ENCODE measurements at places on chromosomes 5 and 9.
A peak's percentile ranks its signal among the peaks of the same experiment; 100 is the strongest.

DNA sequence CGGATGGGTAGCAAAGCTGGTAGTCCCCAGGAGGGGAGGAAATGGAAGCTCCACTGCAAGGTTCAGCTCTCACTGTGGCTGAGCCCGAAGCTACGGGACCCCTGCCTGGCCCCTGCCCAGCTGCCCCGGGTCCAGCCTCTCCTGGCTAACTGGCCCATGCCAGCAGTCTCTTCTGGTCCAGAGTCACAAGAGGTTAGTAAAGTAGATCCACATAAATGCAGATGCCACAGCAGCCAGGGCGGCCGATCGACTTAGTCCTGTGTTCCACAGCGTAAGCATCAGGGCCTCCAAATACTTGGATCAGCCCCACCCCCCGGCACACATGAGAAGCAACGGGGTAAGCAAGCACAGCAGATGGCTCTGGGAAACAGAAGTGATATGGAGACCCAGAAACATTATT lies 42.1 kb downstream of the MRPL36 start:
- no peak for DNase-seq

GRCh38 chr9:72022841-72023240 lies 37.6 kb downstream of the C9orf57 start:
- DNase-seq = peak; percentile 63

GRCh38 chr9:13163287-13163686 lies 116.2 kb downstream of the MPDZ start:
- DNase-seq = no peak

DNA sequence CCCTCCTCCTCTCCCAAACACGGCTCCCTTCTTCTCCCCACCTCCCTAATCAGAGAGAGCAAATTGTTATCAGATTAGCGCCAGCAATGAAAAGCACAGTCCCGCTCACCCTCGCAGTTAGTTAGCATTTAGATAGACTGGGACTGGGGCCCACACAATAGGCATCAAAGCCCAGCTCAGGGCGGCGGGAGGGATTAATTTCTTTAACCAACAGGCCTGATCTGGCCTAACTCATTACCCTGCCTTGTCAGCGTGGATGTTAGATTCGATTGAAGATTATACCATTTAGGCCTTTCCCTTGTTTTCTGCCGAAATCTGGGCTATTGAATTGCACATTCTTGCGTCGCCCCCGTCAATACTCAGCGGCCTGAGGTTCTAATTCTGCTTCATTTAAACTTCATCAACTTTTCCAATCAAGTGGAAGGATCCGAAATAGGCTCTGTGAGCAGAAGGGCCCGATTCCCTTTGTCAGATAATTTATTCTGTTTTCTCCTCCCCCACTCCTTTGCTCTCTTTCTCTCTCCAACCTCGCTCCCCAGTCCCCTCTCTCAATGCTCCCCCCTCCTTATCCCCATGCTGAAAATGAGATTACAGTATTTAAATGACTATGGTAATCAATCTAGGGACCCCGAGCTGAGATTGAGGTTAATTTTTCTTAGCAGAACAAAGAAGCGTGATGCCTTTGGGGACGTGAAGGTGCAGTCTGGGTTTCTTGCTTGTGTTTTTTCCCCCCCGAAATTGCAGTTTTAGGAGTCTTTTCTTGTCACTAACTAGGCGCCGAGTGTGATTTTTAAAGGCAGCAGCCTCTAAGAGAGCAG lies 15.1 kb downstream of the CFAP77 start:
- no peak for DNase-seq

DNA sequence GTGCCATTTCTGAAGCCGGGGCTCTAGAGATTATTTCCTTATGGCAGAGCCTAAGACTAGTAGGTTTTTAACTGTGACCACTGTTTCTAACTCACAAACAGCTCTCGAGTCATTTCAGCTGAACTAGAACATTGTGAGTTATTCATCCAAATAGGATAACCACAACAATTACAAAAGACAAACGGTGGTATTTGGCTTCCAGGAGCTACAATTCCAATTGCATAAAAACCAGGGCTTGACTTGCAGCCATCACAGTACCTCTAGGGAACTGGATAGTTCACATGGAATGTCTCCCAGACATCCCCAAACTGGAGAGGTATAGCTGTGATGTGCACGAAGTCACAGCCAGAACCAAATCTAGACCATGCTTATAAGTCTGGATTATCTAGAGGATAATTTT lies 224.8 kb downstream of the FAM114A2 start:
- DNase-seq = no peak

DNA sequence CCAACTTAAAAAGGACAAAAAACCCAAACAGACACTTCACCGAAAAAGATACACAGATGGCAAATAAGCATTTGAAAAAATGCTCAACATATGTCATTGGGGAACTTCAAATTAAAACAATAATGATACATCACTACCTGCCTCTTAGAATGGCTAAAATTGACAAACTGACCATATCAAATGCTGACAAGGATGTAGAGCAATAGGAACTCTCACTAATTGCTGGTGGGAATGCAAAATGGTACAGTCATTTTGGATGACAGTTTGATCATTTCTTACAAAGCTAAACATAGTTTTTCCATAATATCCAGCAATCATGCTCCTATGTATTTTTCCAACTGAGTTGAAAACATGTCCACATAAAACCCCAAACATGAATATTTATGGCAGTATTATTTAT lies 58.9 kb upstream of the RAPGEF6 start:
- DNase-seq = no peak

DNA sequence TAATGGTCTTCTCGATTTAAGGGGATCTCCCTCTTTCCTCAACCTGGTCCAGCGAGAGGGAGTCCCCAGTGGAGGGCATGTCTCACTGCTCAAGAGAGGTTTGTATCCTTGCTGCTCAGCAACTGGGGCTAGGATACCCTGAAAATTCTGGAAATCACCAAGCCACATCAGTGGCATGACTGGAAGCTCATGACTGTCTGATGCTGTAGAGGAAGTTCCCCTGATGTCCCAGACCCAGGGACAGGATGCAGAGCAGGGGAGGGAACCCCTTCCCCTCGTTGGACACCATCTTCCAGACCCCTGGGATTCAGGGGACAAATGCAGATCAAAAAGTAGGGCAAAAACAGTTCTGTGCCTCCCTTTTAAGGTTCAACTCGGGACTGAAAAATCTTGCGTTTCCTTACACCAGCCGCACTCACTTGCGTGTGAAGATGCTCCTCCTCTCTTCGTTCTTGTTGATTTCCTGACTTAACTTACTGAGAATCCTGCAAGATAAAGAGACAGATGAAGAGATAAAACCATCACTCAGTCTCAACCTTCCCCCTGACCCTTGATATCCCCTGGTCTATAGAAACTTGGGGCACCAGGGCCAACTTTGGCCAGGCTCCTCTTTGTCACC lies 22.1 kb downstream of the LCP2 start:
- DNase-seq = no peak
